ENCODE measurements at places on chromosomes 2 and 18.

DNA sequence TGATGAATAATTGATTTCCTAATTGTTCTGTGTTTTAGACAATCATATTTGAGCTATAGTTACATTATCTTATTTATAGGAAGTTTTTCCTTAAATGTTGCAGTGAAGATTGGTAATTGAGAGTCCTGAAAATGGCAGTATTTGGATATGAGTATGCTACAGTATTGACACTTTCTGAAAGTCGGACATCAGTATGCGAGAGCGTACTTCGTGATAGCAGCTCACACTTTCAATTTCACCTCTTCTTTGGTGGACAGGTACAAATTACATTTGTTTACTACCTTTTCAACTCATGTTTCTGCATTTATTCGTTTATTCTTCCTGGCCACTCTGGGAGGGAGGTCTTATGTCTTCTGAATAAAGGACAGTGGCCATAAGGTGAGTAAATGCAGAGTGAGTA is 38.7 kb downstream of the EML4 start:
- no peak for DNase-seq

DNA sequence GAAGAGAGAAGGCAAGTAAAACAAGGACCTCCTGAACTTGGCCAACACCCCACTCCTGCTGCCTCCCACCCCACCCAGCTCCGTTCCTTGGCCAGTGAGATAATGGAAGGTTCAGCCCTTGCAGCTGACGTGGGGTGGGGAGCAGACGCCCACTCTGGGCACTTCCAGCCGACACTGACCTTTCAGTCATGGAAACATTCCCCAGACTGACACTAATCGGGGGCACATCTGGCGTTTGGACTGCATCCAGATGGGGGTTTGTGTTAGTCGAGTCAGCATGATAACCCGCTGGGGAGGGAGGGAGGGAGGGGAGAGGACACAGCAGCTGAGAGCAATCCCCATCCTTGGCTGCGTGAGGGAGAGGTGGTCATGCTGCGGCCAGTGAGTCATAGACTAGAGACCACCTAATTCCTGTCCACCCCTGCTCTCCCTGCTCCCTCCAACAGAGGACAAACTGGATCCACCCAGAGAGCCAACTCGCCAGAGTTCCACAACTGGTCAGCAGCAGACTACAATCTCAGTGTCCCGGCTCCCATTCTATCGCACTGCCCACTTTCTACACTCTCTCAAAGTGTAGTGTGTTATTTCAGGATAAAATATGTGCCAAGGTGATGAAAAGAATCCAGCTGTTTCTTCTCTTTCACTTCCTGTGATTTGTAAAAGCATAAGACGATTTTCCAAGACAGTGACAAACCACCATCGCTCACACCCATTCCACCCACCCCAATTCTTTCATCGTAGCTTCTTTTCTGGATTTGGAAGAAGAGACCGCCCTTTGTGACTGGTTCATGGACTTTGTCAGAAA is 115.4 kb upstream of the PKDCC start:
- no peak for DNase-seq

DNA sequence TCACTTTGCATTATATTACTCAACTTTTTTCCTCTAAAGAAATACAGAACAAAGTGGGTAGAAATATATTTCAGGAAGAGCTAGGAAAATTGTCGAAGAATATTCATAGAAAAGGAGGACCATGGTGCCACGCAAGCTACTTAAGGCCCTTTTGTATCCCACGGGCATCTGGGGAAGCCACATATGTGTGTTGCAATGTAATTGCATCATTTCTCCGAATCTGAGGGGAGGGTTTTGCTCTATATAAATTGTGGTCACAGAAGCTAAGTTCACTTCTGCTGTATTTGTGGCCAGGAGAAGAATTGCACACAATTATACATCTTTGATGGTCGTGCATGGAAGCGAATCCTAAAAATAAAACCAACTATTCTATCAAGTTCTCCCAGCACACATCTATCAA is 360.3 kb downstream of the IRS1 start:
- DNase-seq = no peak

GRCh38 chr18:12098374-12098773 is 4.7 kb downstream of the ANKRD62 start:
- no peak for DNase-seq

- DNase-seq = no peak
These were observed 165.0 kb downstream of the PLCL1 start for GRCh38 chr2:197969391-197969893.

GRCh38 chr18:35178260-35178659 is 62.6 kb upstream of the ZNF397 start:
- DNase-seq = no peak

DNA sequence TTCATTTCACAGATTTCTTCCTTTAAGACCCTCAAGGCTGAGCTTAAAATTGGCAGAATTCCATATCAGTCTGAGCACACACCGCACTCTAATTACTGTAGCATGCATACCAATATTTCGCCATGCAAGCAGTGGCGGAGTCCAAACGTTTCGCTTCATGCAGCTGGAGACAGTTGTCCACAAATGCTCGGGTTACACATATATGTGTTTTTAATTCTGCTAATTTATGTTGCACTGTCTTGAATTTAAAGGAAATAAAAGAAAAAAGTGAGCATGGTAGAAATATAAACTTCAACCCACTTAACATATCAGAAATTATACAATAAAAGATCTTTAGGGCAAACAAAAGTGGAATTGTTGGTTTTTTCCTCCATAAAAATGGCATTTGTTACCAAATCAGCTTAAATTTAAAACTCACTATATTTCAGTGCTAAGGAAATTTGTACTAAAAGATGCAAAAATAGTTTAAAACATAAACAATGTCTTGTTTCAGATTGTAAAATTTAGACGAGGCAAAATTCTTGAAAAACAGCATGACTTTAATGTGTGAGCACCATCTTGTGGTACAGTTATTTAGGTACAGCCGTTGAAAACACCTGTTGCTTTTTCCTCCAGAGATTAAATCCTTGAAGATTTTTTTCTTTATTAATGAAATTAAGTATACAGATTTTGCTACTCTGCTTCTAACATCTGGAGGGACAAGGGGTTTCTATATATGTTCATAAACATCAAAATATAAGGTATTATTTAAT is 24.1 kb upstream of the KANSL1L start:
- no peak for DNase-seq

DNA sequence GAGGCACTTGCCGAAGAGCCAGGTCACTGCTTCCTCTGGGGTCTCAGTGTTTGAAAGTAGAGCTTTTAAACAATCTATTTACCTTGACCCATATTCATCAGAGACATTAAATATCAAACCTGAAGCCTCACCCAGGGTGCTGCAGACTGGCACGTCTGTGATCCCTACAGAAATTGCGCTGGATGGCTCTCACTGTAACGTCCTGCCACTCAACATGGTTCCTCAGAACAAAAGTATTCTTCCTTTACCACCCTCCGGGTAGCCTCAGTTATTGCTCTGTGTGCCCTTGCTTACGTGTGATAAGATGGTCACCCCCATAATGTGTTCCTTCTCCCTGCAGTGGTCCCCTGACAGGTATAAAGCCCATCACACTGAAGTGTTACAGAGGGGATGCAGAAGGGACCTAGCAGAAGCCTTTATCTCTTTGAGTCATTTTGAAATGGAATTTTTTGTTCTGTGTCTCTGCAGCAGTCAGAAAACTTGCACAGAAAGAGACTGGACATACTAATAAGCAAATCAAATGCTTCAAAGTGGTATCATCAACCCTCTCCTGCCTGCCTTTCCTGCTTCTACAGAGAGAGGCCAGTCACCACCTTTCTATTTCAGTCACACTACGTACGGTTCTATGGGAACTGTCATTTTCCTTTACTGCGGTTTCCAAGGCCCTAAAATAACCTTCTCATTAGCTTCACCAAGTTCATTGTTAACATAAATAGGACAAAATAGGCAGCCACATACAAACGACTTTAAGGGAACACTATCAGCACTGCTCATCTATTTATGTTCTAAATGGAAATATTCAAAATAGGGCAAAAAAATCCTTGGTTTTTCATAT is 86.8 kb downstream of the METTL8 start:
- no peak for DNase-seq

DNA sequence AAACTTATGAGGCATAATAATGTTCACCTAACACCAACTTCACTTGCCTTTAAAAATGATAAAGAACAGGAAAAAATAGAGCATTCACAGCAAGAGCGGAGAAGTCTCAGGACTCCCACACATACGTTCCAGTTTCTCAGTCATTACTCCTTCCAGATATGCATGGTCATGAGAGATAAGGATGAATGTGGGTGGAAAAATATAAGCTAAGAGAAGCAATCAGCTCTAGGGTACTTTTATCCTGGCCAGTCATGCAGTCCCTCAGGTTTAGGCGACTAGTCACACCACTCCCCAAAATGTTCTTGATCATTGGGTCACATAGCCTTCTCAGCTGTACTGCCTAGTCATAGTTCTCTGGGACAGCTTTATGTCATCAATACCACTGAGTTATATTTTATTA is 29.2 kb upstream of the CCDC178 start:
- no peak for DNase-seq

DNA sequence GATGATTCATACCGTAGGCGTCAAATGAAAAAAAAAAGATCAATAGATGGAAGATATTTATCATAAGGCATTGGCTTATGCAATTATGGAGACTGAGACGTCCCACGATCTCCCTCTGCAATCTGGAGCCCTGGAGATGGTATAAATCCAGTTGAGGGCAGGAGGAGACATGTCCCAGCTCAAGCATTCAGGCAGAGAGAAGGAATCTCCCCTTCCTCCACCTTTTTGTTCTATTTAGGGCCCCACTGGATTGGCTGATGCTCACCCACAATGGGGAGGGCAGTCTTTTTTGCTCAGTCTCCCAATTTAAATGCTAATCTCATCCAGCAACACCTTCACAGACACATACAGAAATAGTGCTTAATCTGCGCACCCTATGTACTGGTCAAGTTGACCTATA is 18.0 kb upstream of the OLA1 start:
- no peak for DNase-seq

- no peak for DNase-seq
These were observed 33.7 kb downstream of the EHBP1 start for GRCh38 chr2:62738981-62739936.

GRCh38 chr2:151269798-151270568 is 8.3 kb upstream of the RBM43 start:
- no peak for DNase-seq

DNA sequence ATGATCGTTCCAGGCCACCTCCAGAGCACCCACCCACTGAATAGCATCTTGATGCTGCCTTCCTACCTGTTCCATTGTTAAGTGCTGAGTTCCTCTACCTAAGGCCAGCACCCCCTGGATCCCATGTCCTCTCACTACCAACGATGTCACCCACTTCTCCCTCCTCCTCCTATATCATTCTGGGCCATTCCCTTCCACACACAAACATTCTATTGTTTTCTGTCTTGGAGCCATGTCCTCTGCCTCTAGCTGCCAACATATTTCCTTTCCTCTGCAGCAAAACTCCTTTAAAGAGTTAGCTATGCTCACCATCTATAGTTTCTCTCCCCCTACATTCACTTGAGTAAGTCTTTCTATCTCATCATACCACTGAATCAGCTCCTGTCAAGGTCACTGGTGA is 64.0 kb upstream of the ACKR3 start:
- DNase-seq = no peak

- DNase-seq = no peak
These were observed 88.5 kb upstream of the SH3BP4 start for GRCh38 chr2:234863043-234863934.

- no peak for DNase-seq
These were observed 76.1 kb downstream of the SMIM21 start for GRCh38 chr18:75351409-75351808.

DNA sequence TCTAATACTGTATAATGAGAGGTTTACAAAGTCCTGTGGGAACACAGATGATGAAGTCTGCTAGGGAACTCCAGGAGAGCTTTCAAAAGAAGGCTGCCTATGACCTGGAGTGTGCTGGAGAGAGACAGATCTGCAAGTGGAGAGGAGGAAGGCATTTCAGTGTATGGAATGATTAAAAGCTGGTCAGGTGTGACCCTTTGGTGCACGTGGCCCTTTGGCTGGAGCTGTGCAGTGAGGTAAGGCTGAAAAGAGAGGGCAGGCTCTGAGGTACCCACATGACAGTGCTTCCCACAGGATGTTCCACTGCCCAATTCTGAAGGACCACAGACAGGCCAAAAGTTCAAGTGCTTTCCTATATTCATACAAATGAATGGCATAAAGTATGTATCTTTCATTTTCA is 157.1 kb downstream of the DYM start:
- no peak for DNase-seq

GRCh38 chr2:226661789-226662545 is 137.7 kb downstream of the IRS1 start:
- no peak for DNase-seq

GRCh38 chr2:210517264-210517663 is 39.1 kb upstream of the CPS1 start:
- DNase-seq = no peak

GRCh38 chr2:223611061-223611460 is 8.9 kb upstream of the SCG2 start:
- DNase-seq = no peak

DNA sequence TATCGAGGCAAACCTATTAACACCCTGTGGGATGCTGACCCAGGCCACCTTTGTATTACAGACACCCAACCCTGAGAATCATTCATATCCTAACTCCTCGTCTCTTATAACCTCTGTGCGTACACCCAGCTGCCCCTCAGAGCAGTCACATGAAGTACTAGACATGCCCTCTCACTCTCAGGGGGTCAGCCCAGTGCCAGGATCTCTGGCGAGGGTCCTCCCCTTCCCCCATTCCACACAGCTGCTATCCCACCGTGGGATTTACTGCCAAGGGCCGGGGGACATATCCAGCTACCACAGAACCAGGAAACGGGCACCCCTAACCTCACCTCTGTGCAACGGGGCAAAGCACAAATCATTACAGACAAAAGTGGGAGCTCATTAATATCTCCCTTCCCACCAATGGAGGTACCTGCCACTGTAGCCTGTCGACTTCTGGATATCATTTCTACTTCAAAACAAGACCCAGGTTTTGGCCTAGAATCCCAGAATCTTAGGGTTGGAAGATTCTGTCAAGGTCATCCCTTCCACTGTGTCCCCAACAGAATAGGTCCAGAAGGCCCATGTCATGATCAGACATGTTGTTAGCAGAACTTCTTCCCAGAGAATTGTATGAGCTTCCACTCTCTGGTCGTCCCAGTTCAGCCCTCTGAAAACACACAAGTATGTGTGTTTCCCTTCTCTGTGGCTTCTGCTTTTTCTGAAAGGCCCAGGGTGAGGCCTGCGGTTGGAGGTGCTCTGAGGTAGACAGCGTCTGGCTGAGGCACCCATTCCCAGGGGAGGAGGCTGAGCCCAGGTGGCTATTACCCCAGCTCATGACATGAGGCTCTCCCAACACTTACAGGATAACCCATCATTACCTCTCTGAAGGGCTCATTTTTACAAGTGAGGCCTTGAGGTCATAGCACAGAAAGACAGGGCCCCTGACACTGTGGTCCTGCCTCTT is 1.7 kb downstream of the TMBIM1 start:
- DNase-seq = no peak

GRCh38 chr2:25233916-25234605 is 65.7 kb upstream of the POMC start:
- no peak for DNase-seq

- DNase-seq = no peak
These were observed 2.7 kb downstream of the ID2 start for GRCh38 chr2:8684540-8684877.

Measured in stimulated activated CD4-positive, alpha-beta T cell treated with anti-CD3 and anti-CD28 coated beads, Interleukin-15, amount 100 ng/mL, for 1 hour (primary cell).